Smooth muscle cell of the brain vasculature (primary cell): ENCODE measurements at places on chromosomes 3 and 15.

- no peak for DNase-seq
Observed at GRCh38 chr15:26866298-26867199, at the start of gene GABRA5. Gene GABRA5 (plus strand): TSS chr15:26867062. CDS start chr15:26869249, 2,187 bp downstream.

- no peak for DNase-seq
Observed at GRCh38 chr3:12964711-12965612, 108.3 kb downstream of the IQSEC1 start.

- DNase-seq, result no peak
Observed at GRCh38 chr3:157145606-157146322, 14.2 kb downstream of the CCNL1 start.

DNA sequence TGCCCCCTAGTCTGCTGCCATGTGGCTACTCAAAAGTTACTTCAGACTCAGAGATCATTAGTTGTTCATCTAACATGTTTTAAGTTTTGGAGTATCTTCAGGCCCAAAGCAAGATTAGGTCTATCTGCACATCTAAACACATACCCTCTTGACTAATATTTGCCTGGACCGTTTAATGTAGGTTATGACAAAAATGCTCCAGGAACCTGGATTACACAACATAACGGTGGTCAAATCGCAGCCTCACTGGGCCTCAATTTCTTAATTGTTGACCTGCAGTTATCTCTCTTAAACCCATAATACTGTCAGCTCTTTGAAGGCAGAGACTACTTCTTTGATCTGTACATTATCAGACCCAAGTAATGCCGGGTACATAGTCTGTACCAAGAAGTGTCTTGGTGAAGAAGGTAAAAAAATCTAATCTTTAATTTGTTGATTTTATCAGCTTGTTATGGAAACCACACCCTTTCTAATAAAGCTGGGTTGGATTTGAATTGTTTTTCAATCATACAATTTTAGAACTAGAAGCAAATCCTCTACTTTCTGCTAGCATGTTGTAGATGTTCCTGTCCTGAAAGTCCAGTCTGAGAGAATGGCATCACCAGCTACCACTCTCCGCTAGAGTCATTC, 3.6 kb downstream of the SNRK start:
- DNase-seq, result no peak

GRCh38 chr15:58141894-58142293, 3.7 kb downstream of the AQP9 start:
- no peak for DNase-seq

DNA sequence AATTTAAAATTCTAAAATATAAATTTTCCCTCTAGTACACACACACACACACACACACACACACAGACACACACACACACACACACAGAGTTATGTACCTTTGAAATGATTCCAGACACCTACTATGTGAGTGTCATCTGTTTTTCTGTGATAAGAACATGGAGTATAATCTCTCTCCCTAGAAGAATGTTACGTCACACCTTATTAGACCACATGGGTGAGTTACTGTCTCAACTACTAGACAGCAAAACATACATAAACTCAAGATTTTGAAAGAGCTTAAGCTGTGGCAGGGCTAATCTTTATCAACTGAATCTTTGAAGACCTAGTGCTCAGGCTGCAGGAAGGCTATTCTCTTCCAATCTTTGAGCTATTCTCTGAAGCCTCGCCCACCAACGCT, 385.9 kb upstream of the BCHE start:
- DNase-seq, result no peak
